ENCODE measurements at places on chromosomes 2 and 18.

DNA sequence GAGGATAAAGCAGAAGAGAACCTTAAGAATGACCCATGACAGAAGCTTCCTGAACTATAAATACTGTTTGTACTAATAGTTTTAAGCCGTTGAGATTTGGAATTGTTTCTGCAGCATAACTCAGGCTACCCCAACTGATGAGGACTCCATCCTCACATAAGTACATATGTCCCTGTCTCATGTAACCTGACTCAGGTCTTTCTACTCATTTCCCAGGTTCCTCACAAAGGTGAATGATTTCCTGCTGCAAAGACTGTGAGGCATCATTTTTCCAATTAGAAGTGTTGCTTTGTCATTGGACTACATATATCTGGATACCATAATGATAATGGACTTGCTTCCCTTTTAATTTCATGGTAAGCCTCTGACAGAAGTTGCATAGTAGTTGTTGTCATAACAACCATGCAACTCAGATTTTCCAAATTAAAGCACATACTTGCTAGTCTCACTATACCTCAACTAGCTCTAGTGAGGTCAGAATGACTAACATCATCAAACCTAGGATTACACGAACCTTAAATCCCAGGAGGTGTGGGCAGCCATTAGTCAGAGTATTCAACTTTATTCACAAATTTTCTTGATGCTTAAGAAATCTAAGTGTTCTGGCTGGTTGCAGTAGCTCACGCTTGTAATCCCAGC is 38.0 kb upstream of the NEDD4L start:
- DNase-seq, result no peak

GRCh38 chr2:52934323-52934898 is 833.2 kb upstream of the CHAC2 start:
- DNase-seq, result no peak

DNA sequence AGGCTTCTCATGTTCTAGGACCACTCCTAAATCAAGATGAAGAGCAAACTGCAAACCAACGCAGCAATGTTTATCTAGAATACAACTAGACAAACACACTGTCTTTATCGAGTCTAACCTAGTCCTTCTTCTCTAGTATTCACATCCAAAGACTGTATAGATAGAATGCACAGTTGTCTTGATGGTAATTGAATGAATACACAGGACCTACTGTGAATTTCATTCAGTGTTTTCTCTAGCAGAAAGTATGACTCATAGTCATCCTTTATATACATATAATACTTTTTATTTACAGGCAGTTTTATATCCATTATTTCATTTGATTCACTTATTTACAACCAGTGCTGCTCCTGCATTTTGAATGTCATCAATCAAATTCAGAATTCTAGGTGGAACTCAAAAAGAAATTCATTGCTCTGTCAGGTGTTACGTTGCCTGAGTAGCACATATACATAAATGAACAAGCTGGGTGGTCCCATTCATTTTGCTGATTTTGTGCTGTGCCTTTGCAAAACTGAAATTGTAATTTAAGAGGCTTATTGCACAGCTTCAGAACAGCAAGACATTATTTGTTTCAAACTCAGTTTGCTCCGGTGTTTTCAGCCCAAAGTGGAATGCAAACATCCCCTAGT is 374.8 kb downstream of the EPHA4 start:
- no peak for DNase-seq

DNA sequence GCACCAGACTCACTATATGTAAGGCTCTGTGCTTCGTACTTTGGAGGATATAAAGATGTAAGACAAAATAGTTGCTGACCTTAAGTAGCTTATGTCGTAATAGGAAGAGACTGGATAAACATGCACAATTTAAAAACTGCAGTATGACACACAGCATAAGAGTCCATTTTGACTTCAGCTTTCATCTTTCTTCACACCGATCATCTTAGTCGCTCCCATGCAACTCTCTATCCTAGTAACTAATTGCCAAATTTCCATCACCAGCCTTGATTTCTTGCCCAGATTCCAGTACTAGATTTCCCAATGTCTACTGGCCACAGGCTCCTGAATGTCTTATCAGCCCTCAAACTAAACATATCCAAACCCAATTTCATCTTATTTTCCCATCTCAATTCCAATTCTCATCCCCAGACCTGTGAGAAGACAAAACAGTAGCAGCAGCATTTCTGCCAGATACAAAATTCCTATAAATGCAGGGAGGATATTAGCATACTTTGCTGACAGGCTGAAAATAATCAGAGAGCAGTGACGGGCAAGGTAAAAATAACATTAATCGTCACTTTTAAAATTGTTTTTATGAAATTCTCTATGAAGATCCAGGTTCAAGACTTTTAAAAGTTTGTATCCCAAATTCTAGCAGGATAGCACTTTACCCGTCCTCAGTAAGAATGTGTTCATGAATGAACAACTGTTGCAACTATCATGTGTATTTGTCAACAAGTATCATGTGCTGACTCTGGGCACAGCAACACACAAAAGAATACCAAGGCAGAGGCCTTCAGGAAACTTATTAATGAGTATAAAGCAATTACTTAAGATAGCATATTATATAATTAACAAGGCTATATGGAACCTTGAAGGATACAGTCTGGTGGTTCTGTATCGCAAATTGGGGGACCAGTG is 42.2 kb downstream of the KIDINS220 start:
- DNase-seq, result no peak

- no peak for DNase-seq
Measured at GRCh38 chr2:84459944-84460429, 907 bp upstream of the SUCLG1 start.

DNA sequence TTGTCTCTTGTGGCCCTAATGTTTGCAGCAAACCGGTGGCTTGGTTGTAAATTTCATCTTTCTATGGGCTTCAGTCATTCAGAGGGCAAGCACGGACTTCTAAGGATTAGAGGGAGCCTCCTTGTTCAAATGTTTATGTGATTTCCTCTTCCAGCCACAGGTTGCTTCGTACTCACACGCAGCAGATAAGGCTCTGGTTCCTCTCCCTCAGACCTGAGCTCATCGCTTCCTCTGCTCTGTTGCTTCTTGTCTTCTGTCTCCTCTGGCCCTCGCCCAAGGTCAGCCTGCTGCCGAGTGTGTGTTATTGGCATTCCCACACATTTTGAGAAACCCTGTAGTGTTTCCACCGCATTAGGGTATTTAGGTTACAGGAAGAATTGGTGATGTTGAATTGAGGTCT is 44.0 kb downstream of the MYL12B start:
- DNase-seq, result no peak

GRCh38 chr2:145851730-145852129 is 1331.8 kb upstream of the ZEB2 start:
- DNase-seq, result no peak
